ENCODE measurements at places on chromosomes 3 and 15. TPM values are rescaled to one million over a fixed set of nuclear protein-coding genes. Genes with fewer than 3 reads are reported as not detected.

The FRMD5 gene
- 5.1 TPM for total RNA-seq

The CELF6 gene
- total RNA-seq: 1.1 TPM

The RETNLB gene
- total RNA-seq: not detected

The MORC1 gene
- total RNA-seq: not detected

The SRGAP3 gene
- total RNA-seq: 58.4 TPM

The CYB561D2 gene
- 11.7 TPM for total RNA-seq

The FEZF2 gene
- 0.28 TPM for total RNA-seq

The LRTM1 gene
- not detected for total RNA-seq

The FOXL2 gene
- total RNA-seq: 0.09 TPM

The RHOV gene
- total RNA-seq: 0.80 TPM

The LMLN gene
- 10.1 TPM for total RNA-seq

The INSYN1 gene
- total RNA-seq: 9.6 TPM

The ZBTB47 gene
- total RNA-seq: 6.6 TPM

The PLSCR2 gene
- not detected for total RNA-seq

The BCL2A1 gene
- not detected for total RNA-seq

The RASL12 gene
- total RNA-seq: 1.5 TPM

The TTLL3 gene
- total RNA-seq: 31.0 TPM

The POPDC2 gene
- total RNA-seq: 3.8 TPM

The NLGN1 gene
- total RNA-seq: 20.0 TPM

The DNAH12 gene
- total RNA-seq: 0.09 TPM

The DUOXA1 gene
- total RNA-seq: not detected

The MASP1 gene
- total RNA-seq: 1.4 TPM

The EFCC1 gene
- total RNA-seq: 10.7 TPM

The CHRNA7 gene
- 9.5 TPM for total RNA-seq

The SLC28A1 gene
- total RNA-seq: not detected

The KAT2B gene
- 13.3 TPM for total RNA-seq

The TMEM212 gene
- not detected for total RNA-seq

The CADPS gene
- total RNA-seq: 8.5 TPM

The ECE2 gene
- not detected for total RNA-seq

The ESYT3 gene
- total RNA-seq: 0.44 TPM

The TUBGCP5 gene
- 28.2 TPM for total RNA-seq

The MYL3 gene
- not detected for total RNA-seq

The GABRR3 gene
- total RNA-seq: not detected

The FMN1 gene
- total RNA-seq: 0.09 TPM

The GRIP2 gene
- 3.2 TPM for total RNA-seq

All from neural crest cell (in vitro differentiated cells).